ENCODE measurements at places on chromosomes 3 and 15. TPM values are rescaled to one million over a fixed set of nuclear protein-coding genes. Genes with fewer than 3 reads are reported as not detected.

DNA sequence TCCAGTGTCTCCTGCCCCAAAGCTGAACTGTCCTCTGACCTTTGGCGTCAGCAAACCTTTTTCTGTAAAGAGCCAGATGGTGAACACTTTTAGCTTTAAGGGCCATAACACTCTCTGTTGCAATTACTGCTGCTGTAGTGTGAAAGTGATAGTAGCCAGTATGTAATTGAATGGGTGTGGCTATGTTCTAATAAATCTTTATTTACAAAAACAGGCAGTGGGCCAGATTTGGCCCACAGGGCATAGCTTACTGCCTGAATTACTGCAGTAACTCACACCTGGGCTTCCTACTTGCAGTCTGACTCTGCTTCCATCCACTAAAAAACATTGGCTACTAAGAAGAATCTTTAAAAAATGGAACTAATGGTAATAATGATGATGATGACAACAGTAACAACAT is 68.0 kb upstream of the SLC6A11 start:
- no peaks in the 10 kb centered on the region for H3K27me3 ChIP-seq
- H3K27ac ChIP-seq: no peak overlapping the region
- no peaks in the 10 kb centered on the region for H3K4me1 ChIP-seq
- H3K4me3 ChIP-seq: no peak overlapping the region

DNA sequence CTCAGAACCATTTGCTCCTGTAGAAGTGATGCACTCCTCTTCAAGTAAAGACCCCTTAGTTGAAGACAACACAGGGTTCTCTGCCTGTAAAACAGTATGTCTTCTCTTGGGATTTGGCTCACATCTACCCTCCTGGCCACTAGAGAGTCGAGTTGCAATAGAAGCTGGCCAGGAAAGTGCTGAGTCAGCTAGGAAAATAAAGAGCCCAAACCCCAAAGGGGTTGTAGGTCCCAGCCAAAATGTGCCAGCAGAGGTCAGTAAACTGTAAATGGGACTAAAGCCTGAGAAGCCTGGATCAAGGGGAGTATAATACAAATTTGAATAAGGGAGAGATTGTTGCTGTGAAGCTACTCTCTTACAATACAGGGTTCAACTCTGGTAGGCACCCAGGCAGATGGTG is 37.2 kb upstream of the THBS1 start:
- H3K36me3 ChIP-seq: no peaks in the 10 kb centered on the region
- no peak overlapping the region for H3K4me3 ChIP-seq
- H3K27ac ChIP-seq: no peak overlapping the region
- no peak for DNase-seq
- H3K4me1 ChIP-seq: no peaks in the 10 kb centered on the region

- H3K36me3 ChIP-seq: no peaks in the 10 kb centered on the region
- H3K27me3 ChIP-seq: no peaks in the 10 kb centered on the region
- H3K27ac ChIP-seq: no peak overlapping the region
- no peak for DNase-seq
These were observed 502.9 kb downstream of the PDCD6IP start for GRCh38 chr3:34301313-34301712.

- H3K4me3 ChIP-seq: no peak overlapping the region
- no peaks in the 10 kb centered on the region for H3K27me3 ChIP-seq
- H3K4me1 ChIP-seq: peaks cover 30% of the 10 kb centered on the region
- no peaks in the 10 kb centered on the region for H3K36me3 ChIP-seq
- no peak for DNase-seq
These were observed 85.8 kb downstream of the MB21D2 start for GRCh38 chr3:192831801-192832347.

DNA sequence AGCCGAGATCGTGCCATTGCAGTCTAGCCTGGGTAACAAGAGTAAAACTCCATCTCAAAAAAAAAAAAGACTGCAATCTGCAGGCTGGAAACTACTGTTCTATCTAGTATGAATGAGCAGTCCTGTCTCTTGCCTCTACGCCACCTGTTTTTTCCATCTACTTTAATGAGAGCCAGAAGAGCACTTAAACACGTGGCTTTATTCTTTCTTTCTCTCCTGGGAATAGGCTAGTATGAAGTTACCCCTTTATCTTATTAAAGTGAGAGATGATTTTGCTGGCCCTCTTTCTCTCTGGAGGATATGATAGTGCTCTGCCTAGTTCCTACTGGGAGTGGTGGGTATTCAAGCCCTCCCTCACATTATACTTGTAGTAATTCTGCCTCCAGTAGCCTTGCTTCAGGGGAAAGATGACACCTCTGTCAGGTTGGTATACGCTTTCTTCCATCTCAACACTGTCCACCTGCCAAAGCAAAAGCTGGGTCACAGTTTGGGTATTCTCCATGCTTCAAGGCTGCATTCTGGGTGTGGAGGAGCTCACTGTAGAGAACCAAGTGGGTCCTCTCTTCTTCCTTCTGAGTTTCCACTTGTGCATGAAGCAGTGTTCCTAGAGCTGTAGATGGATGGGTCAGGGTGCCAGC is 17.8 kb downstream of the MAPKBP1 start:
- DNase-seq: no peak
- peaks cover 23% of the 10 kb centered on the region for H3K4me1 ChIP-seq
- no peaks in the 10 kb centered on the region for H3K27me3 ChIP-seq
- no peak overlapping the region for H3K4me3 ChIP-seq

- H3K27me3 ChIP-seq: no peaks in the 10 kb centered on the region
- no peak overlapping the region for H3K27ac ChIP-seq
- H3K36me3 ChIP-seq: peaks cover 2% of the 10 kb centered on the region
- DNase-seq: no peak
These were observed 49.5 kb downstream of the CMC1 start for GRCh38 chr3:28290863-28291300.

GRCh38 chr15:82566690-82567089 is 26.4 kb upstream of the RPS17 start:
- no peak overlapping the region for H3K27ac ChIP-seq
- no peaks in the 10 kb centered on the region for H3K36me3 ChIP-seq
- H3K4me1 ChIP-seq: peaks cover 9% of the 10 kb centered on the region
- H3K27me3 ChIP-seq: no peaks in the 10 kb centered on the region
- no peak overlapping the region for H3K4me3 ChIP-seq

- H3K36me3 ChIP-seq: no peaks in the 10 kb centered on the region
- H3K27me3 ChIP-seq: no peaks in the 10 kb centered on the region
- DNase-seq: no peak
These were observed 57.9 kb downstream of the ALCAM start for GRCh38 chr3:105424412-105425152.

- DNase-seq: no peak
- no peak overlapping the region for H3K4me3 ChIP-seq
- no peak overlapping the region for H3K27ac ChIP-seq
- no peaks in the 10 kb centered on the region for H3K27me3 ChIP-seq
These were observed 331.8 kb downstream of the FGF12 start for GRCh38 chr3:192395506-192395905.

GRCh38 chr3:34216711-34217335 is 418.4 kb downstream of the PDCD6IP start:
- H3K27ac ChIP-seq: no peak overlapping the region
- no peak for DNase-seq

Gene ABTB1
- polyA plus RNA-seq: 25.3 TPM

Gene FBXO45
- 3.8 TPM for polyA plus RNA-seq

Gene LMAN1L
- polyA plus RNA-seq: not detected

Gene GLT8D1
- 114 TPM for polyA plus RNA-seq

Gene GREM1
- polyA plus RNA-seq: 852 TPM
